ENCODE measurements at places on chromosomes 2 and 18. TPM values are rescaled to one million over a fixed set of nuclear protein-coding genes. Genes with fewer than 3 reads are reported as not detected.

DNA sequence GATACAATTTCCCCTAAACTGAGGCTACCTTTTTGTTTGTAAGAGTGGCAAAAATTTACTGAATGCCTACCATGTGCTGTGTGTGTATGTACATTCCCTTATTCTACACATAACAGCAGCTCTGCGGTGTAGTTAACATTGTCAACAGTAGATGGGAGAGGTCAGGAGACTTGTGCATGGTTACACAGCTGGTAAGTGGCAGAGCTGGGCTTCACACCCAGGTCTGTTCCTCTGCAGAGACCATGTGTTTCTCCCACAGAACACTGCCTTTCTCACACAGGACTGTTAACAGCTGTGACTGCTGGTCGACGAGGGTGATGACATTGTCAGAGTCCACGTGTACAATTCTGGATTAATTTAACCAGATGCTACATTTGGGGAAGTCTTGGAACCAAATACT, 49.1 kb downstream of the EML6 start:
- DNase-seq: no peak

DNA sequence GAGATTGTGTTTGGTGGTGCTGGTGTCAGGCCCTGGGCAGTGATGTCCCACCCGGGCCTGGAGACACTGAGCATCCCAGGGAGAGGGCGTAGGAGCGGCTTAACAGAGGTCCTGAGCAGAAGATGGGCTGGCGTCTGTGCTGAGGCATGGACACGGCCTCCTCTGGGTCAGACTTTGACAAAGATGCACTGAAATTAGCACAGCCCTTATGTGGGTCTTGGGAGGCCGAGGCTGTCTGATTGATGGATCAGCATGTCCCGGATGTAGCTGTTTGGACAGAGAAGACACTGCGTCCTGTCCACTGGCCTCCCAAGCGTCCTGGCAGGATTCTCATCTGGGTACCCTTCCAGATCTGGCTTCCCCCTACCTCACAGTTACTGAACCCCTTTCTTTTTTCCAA, 159.4 kb downstream of the ANKRD30B start:
- no peak for DNase-seq

- peak; percentile 51 for DNase-seq
Measured at GRCh38 chr18:76522122-76522503, 27.1 kb upstream of the ZNF516 start.

GRCh38 chr2:141137122-141137693, 993.6 kb downstream of the LRP1B start:
- DNase-seq: no peak

- peak; percentile 71 for DNase-seq
Measured at GRCh38 chr18:5628512-5629255, 84.9 kb upstream of the EPB41L3 start.

DNA sequence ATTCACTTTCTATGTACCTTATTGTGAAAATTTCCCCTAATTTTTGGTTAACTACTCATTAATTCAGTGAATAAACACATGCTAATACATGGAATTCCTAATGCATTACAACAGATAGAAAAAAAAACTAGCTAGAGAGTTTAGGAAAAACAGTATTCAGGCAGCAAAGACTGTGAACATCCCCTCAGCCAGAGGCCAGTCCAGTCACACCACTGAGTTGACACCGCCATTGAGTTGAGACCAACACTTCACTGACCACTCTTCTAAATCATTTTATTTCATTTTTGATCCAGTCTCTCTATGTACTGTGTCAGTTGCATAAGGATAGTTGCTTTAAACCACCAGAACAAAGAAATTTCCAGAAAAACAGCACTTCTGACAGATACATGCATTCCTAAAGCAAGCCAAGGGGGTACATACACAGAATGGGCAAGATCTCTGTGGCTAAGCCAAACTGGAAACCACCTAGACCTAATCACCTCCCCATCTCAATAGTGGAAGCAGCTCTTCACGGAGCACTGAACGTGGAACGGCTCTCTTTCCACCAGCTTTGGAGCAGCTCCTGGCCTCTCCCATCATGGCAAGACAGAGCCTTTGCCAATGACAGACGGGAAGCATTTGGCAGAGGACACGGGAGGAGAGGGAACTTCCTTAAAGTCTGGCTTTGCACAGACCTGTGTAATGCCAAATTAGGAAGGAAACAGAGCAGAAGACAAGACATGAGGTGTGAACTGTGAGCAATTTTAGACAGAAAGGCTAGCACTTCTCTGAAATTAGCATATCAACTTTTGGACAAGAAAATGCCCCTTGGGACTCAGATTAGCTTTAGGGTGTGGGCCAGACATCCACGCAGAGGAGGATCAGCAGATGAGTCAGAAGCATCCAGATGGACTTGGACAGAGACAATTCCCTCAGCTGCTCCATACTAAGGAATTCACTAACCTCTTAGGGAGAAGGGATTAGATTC, 36.4 kb downstream of the CACNB4 start:
- no peak for DNase-seq

- DNase-seq: no peak
Measured at GRCh38 chr2:85536479-85536878, 2.5 kb upstream of the MAT2A start.

DNA sequence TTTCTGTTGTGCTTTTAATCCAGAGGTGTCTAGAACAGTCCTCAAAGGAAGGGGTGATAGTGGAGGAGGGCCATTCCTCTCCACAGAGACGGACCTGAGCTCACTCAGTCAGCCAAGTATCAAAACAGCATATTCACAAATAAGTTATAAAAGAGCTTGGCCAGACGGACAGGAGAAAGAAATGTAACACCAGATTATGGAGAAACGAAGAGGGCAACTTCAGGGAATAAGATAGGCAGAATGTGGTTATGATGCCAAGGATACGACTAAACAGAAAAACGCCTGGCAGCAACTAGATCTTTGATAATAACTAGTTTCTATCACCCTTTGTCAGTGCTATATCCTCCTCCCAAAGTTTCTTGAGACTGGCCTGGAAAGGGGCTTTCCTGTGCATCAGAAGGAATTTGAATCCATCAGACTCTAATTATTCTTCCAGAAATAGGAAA, 42.5 kb downstream of the MAP4K3 start:
- no peak for DNase-seq

- DNase-seq: no peak
Measured at GRCh38 chr18:28781616-28782362, 604.9 kb upstream of the CDH2 start.

GRCh38 chr2:237752761-237753165, 45.8 kb upstream of the RBM44 start:
- DNase-seq: no peak

DNA sequence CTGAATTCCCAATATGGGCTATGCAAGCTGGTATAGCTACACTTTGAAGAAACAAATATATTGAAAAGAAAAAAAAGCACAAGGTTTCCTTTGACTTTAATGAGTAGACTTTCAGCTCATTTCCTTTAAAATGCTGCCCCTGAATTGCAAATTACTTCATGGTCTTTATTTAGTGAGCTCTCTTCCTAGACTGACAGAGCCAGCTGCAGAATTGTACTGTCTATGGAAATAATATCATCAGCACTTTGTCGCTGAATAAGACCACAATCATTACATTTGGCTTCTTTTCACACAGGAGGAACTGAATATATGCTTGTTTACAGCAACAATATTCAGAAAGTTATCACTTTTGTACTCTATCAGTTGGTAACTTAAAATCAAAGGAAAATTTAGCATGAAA, 41.7 kb downstream of the ARL5A start:
- no peak for DNase-seq

- DNase-seq: no peak
Measured at GRCh38 chr2:170468557-170468956, 246.6 kb upstream of the SP5 start.

DNA sequence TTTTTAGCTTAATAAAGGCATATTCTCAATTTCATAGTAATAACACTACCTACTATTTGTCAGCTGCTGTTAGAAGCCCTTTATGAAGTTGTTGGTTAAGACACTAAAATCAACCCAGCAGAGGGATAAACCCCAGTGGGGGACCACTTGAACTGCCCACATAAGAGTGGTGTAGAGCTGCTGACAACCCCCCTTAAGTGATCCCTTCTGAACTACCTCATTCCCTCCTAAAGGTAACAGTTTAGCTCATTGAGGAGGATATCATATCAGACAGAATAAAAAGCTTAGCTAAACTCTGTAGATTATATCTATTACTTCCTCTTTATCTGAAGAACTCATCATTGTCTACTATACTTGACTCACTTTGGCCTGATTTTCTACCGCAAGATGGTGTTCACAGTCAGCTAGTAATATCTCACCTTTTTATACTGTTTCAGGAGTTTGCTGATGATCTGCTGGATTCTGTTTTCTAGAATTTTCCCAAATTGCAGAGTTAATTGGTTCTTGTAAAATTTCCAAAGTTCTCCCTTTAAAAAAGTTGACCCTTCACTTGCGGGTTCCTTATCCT, 16.2 kb downstream of the GALM start:
- DNase-seq: no peak

GRCh38 chr2:172600557-172601008, 44.7 kb downstream of the PDK1 start:
- no peak for DNase-seq

DNA sequence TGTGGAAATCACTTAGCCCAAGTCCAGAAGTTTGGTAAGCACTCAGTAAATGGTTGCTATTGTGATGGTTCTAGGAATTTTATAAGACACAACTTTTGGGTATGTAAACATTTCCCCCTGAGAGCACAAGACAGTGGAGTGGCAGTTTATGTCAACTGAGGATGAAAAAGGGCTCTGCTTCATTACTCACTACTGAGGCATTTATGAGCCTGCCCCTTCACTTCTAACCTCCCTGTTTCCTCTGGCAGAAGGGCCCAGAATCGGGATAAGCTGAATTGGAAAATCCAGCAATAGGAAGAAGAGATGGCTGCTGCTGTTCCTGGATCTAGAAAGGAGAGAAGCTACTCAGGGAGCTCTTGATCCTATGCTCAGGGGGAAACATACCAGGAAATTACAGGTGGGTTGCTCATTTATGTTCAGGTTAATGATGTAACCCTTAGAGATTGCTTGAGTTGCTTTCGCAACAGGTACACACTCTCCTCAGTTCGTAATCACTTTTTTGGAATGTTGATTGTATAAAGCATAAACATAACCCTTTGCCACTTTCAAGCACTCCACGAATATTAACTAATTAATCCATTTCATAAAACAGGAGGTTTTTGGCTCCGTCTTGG, 46.3 kb downstream of the ADCYAP1 start:
- no peak for DNase-seq

- peak; percentile 35 for DNase-seq
Measured at GRCh38 chr2:176159663-176160250, 2.6 kb downstream of the HOXD3 start.

DNA sequence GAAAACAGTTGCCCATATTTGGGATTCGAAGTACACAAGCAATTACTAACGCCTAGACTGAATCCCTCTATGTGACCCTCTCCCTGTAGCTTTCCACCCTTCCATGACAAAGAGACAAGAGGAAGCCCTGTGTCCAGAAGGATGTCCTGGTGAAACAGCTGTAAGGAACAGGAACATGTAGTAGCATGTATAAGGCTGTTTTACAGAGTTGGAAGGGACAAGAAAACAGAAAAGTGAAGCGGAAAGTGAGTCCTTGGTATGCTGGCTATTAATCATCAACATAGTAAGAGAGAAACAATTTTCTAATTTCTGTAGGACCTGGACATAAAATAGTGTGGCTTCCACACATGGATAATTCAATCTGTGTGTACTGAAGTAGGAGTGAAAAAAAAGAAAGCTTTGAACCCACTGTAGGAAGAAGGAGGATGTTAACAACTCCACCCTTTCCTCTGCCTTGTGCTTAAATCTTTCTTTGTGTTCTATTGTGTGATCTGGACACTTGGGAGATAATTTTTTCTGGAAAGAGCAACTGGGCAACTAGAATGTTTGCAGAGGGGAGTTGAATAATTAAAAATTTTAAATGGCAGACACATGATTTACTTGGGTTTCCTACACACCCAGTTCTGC, 162.3 kb upstream of the ZSWIM2 start:
- DNase-seq: no peak

DNA sequence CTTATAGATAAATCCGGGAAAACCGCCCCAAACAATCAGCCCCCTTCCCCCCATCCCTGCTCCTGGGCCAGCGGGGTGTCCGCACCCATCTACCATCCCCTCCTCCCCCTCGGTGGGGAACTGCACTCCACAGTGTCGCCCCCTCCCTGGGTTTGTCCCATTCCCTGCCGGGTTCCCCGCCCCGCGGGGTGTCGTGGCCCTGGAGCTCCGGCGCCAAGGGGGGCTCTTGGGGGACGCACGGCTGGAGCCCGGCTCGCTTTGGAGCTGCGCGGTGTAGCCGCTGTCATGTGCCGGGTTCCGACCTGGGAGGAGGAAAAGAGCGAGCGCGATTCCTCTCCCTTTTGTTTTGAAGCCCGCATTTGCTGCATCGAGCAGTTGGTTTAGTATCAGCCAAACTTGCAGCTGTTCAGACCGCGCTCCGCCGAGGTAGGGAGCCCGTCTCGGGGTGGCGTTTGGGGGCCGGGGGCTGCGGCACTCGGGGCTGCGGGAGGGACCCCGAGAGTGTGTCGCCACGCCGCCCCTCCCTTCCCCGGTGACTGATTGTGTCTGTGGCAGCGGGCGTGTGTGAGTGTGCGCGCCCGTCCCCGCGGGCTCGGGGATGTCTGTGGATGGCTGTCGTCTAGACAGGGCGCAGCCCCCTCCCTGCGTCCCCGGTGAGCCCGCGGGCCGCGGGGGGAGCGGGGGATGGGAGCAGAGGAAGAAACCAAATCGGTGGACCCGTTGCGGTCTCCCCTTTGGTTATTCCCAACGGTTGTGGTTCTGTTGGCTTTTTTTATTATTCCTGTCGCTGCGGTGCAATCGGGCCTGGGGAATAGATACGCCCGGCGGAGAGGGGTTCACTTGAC, 797 bp downstream of the CTIF start:
- DNase-seq: peak; percentile 83

DNA sequence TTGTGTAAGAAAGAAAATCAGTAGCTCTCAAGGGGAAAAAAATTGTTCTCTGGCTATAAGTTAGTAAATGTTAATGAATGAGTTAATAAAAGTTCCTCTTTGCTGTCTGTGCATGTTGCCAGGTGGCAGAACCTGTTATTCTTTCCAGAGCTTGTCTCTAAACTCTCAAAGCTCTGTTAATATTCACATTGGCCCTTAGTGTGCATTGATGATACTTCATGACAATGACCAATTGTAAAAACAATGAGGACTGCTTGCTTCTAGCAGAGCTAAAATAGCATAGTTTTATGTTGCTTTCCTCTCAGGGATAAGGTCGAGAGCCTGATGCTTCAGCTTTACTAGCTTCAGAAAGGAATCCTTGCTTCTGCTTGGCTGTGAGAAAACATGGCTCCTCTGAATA, 91.5 kb downstream of the RAD51AP2 start:
- DNase-seq: no peak

- DNase-seq: no peak
Measured at GRCh38 chr2:43175876-43176275, 50.5 kb downstream of the ZFP36L2 start.

GRCh38 chr2:174510583-174511189, 23.9 kb upstream of the GPR155 start:
- DNase-seq: peak; percentile 62

Gene FTCDNL1
- total RNA-seq: 2.7 TPM

Gene TRABD2A
- 1.7 TPM for total RNA-seq

Gene ZBTB7C
- 0.15 TPM for total RNA-seq

Gene RGPD4
- total RNA-seq: 0.06 TPM

Gene REG1B
- total RNA-seq: not detected

Gene ARHGAP25
- total RNA-seq: 5.8 TPM

Gene CPO
- not detected for total RNA-seq

Gene CYP27C1
- 3.8 TPM for total RNA-seq

Gene ZNF521
- 148 TPM for total RNA-seq

Gene PTPRN
- total RNA-seq: 4.2 TPM

Gene G6PC2
- not detected for total RNA-seq

Gene CAPN14
- total RNA-seq: 0.04 TPM

Gene FAP
- total RNA-seq: not detected
